Activated naive CD8-positive, alpha-beta T cell treated with anti-CD3 and anti-CD28 coated beads for 36 hours (primary cell): ENCODE measurements at places on chromosomes 5 and 9.

- H3K27ac ChIP-seq: no peak overlapping the region
- H3K4me1 ChIP-seq: peaks cover 5% of the 10 kb centered on the region
- DNase-seq: no peak
- peaks cover 7% of the 10 kb centered on the region for H3K36me3 ChIP-seq
These were observed 100.7 kb downstream of the PAM start for GRCh38 chr5:102855681-102856388.

GRCh38 chr5:141272906-141273305 lies 27.7 kb downstream of the PCDHB15 start:
- no peak overlapping the region for H3K4me3 ChIP-seq
- DNase-seq: no peak
- no peaks in the 10 kb centered on the region for H3K27me3 ChIP-seq
- no peak overlapping the region for H3K27ac ChIP-seq

DNA sequence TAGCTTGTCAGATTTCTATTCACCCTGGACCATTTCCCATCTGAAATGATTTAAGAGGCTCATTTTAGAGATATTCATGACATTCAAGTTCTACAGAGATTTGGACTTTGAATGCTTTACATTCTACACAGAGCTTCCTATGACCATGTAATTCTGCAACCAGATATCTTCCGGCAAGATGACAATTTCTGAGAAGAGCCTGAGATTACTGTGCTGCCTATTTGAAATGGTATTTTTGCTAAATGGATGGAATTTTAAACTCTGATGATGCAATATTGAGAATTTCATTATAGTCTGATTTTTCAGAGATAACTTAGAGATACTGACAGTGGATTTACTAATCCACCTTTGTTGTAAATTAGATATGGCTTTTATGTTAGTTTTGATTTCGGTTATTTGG lies 16.0 kb upstream of the ACOT12 start:
- no peaks in the 10 kb centered on the region for H3K36me3 ChIP-seq
- no peaks in the 10 kb centered on the region for H3K4me1 ChIP-seq
- no peak overlapping the region for H3K4me3 ChIP-seq
- no peaks in the 10 kb centered on the region for H3K27me3 ChIP-seq
- no peak for DNase-seq
- no peak overlapping the region for H3K27ac ChIP-seq

- peaks cover 3% of the 10 kb centered on the region for H3K4me1 ChIP-seq
- no peak overlapping the region for H3K4me3 ChIP-seq
- H3K27me3 ChIP-seq: no peaks in the 10 kb centered on the region
- no peak for DNase-seq
These were observed 95.7 kb downstream of the HOMER1 start for GRCh38 chr5:79418276-79418675.

- no peak overlapping the region for H3K4me3 ChIP-seq
- H3K4me1 ChIP-seq: peaks cover 2% of the 10 kb centered on the region
- DNase-seq: no peak
- H3K27ac ChIP-seq: no peak overlapping the region
- H3K27me3 ChIP-seq: peaks cover 30% of the 10 kb centered on the region
- no peaks in the 10 kb centered on the region for H3K36me3 ChIP-seq
These were observed 48.2 kb downstream of the ANXA1 start for GRCh38 chr9:73199886-73200285.

DNA sequence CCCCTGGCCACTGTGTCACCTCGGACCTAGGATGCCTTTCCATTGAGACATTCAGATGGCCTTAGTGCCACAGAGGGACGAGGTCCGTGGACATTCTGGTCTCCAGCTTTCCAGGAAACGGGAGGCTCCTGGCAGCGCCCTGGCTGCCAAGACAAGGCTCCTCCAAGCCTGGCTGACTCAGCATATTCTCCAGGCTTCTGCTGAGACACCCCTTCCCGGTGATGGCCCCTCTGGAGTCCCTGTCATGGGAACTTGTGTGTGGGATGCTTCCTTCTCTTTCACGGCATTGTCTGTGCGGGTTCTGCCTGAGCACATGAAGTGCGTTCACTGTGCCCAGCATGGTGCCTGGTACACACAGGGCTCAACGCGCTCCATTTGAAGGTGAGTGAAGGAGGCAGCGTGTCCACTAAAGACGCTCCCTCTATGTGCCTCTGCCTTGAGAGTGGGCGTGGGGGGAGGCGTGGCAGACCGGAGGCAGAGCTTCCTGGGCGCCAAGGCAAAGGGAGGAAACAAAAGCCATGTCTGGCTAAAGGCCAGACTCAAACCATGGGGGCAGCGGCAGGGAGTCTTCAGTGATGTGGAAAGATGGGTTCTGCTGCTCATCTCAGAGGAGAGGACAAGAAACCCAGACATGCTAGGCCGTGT lies 46.4 kb upstream of the PRRC2B start:
- peaks cover 7% of the 10 kb centered on the region for H3K4me1 ChIP-seq
- no peaks in the 10 kb centered on the region for H3K36me3 ChIP-seq
- DNase-seq: no peak
- H3K27me3 ChIP-seq: peaks cover 3% of the 10 kb centered on the region
- no peak overlapping the region for H3K4me3 ChIP-seq

- H3K4me1 ChIP-seq: peaks cover 58% of the 10 kb centered on the region
- peaks cover 75% of the 10 kb centered on the region for H3K36me3 ChIP-seq
- H3K27ac ChIP-seq: peak overlapping the region; percentile 42
- DNase-seq: no peak
- H3K4me3 ChIP-seq: no peak overlapping the region
These were observed 7.7 kb downstream of the HNRNPK start for GRCh38 chr9:83972286-83972685.

DNA sequence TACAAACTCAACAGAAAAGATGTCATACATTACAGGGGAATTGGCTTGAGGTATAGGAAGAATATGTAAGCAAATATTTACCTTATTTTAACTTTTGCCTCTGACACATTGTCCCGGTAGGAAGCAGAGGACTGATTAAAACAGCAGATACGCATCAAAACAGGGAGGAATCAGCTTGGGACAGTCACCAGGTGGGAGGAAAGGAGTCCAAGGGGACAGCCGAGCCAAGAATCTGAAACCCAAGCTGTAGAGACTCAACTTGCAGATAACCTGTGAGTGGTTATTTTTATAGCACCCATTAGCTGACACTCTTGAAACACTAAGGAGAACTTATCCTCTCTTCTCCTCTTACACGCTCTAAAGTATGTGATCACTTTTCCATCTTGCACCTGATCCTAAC lies 22.3 kb downstream of the PDZD2 start:
- no peak for DNase-seq
- no peaks in the 10 kb centered on the region for H3K36me3 ChIP-seq
- no peak overlapping the region for H3K4me3 ChIP-seq
- peaks cover 14% of the 10 kb centered on the region for H3K27me3 ChIP-seq
- H3K27ac ChIP-seq: no peak overlapping the region

GRCh38 chr9:70817311-70817710 lies 304.1 kb downstream of the TRPM3 start:
- H3K4me1 ChIP-seq: no peaks in the 10 kb centered on the region
- H3K27ac ChIP-seq: no peak overlapping the region
- no peak overlapping the region for H3K4me3 ChIP-seq
- DNase-seq: no peak

- H3K27me3 ChIP-seq: no peaks in the 10 kb centered on the region
- H3K27ac ChIP-seq: no peak overlapping the region
- no peak overlapping the region for H3K4me3 ChIP-seq
- H3K4me1 ChIP-seq: peaks cover 26% of the 10 kb centered on the region
- peaks cover 9% of the 10 kb centered on the region for H3K36me3 ChIP-seq
These were observed 6.9 kb downstream of the ERMP1 start for GRCh38 chr9:5825895-5826622.

- no peak overlapping the region for H3K4me3 ChIP-seq
- no peaks in the 10 kb centered on the region for H3K27me3 ChIP-seq
- no peaks in the 10 kb centered on the region for H3K4me1 ChIP-seq
- no peak for DNase-seq
- peaks cover 5% of the 10 kb centered on the region for H3K36me3 ChIP-seq
These were observed 367.3 kb downstream of the NDUFS4 start for GRCh38 chr5:53927668-53928247.

- peaks cover 10% of the 10 kb centered on the region for H3K27me3 ChIP-seq
- no peaks in the 10 kb centered on the region for H3K36me3 ChIP-seq
- H3K4me3 ChIP-seq: no peak overlapping the region
- no peak overlapping the region for H3K27ac ChIP-seq
- DNase-seq: no peak
These were observed 417.0 kb downstream of the ARHGEF28 start for GRCh38 chr5:74042959-74043358.

GRCh38 chr9:131803758-131804411 lies 64.0 kb upstream of the RAPGEF1 start:
- H3K36me3 ChIP-seq: no peaks in the 10 kb centered on the region
- no peak for DNase-seq
- H3K4me3 ChIP-seq: no peak overlapping the region
- H3K27me3 ChIP-seq: peaks cover 62% of the 10 kb centered on the region
- no peaks in the 10 kb centered on the region for H3K4me1 ChIP-seq
- H3K27ac ChIP-seq: no peak overlapping the region

- peak; percentile 32 for DNase-seq
- H3K4me3 ChIP-seq: peak overlapping the region; percentile 90
- peaks cover 26% of the 10 kb centered on the region for H3K36me3 ChIP-seq
- H3K4me1 ChIP-seq: peaks cover 56% of the 10 kb centered on the region
- peak overlapping the region; percentile 95 for H3K27ac ChIP-seq
These were observed 1.1 kb downstream of the LARP1 start for GRCh38 chr5:154756009-154756867.

- no peak for DNase-seq
- H3K27ac ChIP-seq: no peak overlapping the region
- no peak overlapping the region for H3K4me3 ChIP-seq
- H3K36me3 ChIP-seq: no peaks in the 10 kb centered on the region
- H3K4me1 ChIP-seq: no peaks in the 10 kb centered on the region
These were observed 118.7 kb downstream of the GAS1 start for GRCh38 chr9:86828631-86829030.

GRCh38 chr5:142013734-142014521 lies 1.1 kb upstream of the GNPDA1 start:
- H3K4me3 ChIP-seq: peak overlapping the region; percentile 87
- peak overlapping the region; percentile 97 for H3K27ac ChIP-seq
- peak; percentile 12 for DNase-seq
- H3K27me3 ChIP-seq: peaks cover 3% of the 10 kb centered on the region

DNA sequence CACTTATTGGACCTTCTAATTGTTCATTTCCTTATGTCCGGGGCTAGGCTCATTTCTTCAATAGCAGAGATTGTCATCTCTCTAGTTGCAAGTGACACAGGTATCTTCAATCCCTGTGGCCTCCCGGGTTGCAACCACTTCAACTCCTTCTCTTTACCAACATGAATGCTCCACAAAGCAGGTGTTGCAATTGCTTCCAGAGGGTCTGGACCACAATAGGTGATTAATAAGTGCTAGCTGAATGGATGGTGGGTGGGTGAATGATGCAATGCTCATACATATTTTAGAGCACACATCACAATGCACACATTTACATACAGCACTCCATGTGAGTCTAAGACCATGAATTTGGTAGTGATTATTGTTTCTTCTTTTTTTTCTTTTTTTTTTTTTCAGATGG lies 2.6 kb downstream of the CEMIP2 start:
- H3K27me3 ChIP-seq: no peaks in the 10 kb centered on the region
- H3K27ac ChIP-seq: peak overlapping the region; percentile 99
- DNase-seq: no peak
- H3K36me3 ChIP-seq: peaks cover 39% of the 10 kb centered on the region

DNA sequence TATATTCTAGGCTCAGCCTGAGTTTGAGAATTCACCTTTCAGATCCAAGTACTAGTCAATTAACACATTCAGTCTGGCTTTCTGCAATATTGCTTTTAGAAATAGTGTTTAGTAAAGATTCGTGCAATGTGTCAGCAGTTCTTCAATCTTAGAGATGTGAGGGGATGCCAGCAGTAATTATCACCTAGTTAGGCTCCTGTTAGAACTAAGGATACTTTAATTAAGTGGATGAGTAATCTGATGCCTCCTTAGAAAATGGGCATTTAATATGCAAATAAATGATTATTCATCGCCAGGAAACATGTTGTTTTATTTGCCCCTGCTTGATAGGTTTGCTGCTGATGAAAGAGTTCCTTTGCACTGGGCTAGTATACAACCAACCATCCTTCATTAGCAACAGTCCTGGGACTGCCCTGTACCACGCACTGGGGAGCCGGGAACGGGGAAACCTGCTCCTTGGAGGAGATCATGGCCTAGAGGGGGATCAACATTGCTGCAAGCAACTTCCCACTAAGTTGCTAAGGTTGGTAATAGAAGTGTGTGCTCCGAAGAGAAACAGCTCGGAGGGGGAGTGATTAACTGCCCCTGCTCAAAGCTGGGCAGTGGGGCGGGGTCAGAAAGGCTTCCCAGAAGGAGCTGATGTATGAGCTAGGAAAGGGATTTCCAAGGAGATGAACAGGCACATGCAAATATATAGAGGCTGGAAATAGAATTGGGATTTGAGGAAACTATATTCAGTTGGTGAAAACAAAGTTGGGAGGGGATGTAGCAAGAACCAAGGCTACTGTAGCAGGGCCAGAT lies 231.8 kb downstream of the DRD1 start:
- no peak overlapping the region for H3K27ac ChIP-seq
- H3K4me1 ChIP-seq: no peaks in the 10 kb centered on the region
- H3K27me3 ChIP-seq: peaks cover 31% of the 10 kb centered on the region
- H3K4me3 ChIP-seq: no peak overlapping the region

DNA sequence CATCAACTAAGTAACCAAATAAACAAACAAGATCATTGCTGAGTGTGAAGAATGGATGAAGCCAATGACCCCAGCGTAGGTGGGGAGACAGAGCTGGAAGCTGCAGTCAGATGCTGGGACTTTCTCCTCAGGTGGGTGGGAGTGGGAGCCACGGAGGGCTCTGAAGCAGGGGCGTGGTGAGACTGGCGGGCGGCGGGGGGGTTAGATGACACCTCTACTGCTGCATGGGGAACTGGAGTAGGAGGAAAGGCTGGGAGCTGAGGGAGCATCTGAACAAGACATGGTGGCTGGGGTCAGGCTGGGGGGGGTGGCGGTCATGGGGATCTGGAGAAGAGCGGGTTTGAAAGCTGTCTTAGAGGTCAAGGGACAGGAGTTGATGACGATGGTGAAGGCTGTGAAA lies 193.8 kb downstream of the C9orf50 start:
- no peak overlapping the region for H3K27ac ChIP-seq
- no peak overlapping the region for H3K4me3 ChIP-seq
- no peaks in the 10 kb centered on the region for H3K36me3 ChIP-seq
- DNase-seq: no peak

DNA sequence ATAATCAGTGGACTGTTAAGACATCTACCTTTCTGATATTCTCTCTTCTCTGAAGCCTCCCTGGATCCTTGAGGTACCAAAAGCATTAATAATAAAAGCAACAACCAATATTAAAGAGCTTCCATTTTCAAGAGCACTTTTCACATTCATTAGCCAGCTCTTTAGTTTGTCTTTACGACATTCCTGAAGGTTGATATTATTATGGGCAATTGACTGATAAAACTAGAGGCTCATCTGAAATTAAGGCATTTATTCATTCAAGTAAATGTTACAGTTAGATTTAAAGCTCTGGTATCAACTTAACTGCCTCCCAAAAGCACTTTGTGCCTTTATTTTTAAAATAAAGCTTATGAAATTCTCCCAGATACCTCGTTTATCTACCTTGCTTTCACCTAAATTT lies 199.6 kb downstream of the PLK2 start:
- no peak overlapping the region for H3K4me3 ChIP-seq
- no peak overlapping the region for H3K27ac ChIP-seq
- DNase-seq: no peak
